Astrocyte (in vitro differentiated cells and primary cell): ENCODE measurements at places on chromosomes 7 and 10.

DNA sequence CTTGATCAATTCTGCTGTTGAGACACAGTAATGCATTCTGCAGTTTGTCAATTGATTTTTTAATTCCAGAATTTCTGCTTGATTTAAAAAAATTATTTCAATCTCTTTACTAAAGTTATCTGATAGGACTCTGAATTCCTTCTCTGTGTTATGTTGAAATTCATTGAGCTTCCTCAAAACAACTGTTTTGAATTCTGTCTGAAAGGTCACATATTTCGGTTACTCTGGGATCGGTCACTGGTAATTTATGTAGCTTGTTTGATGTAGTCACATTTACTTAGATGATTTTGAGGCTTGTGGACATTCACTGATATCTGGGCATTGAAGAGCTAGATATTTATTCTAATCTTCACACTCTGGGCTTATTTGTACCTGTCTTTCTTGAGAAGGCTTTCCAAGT, 67.2 kb upstream of the NME8 start:
- DNase-seq, result no peak

GRCh38 chr10:60473557-60473956, 83.9 kb upstream of the ANK3 start:
- no peak for DNase-seq

DNA sequence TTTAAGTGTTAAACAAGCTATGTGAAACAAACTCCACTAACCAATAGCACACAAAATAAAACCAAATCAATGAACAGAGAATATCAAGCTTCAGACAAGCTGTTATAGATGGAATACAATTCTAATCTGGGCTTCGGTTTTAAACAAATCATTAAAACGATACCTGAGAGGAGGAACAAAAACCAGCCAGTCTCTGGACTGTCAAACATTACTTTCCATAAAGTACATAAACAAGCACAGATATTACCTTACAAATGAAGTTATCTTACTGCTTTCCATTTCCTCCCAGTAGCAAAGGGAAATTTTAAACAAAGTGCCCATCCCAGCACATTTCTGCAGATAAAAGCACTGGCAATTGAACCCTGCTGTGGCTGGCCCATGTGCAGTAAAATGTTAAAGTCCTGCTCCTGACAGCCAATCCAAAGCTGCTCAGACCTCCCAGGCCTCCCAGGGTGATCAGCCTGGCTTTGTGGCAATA, 128.0 kb downstream of the NRCAM start:
- no peak for DNase-seq

DNA sequence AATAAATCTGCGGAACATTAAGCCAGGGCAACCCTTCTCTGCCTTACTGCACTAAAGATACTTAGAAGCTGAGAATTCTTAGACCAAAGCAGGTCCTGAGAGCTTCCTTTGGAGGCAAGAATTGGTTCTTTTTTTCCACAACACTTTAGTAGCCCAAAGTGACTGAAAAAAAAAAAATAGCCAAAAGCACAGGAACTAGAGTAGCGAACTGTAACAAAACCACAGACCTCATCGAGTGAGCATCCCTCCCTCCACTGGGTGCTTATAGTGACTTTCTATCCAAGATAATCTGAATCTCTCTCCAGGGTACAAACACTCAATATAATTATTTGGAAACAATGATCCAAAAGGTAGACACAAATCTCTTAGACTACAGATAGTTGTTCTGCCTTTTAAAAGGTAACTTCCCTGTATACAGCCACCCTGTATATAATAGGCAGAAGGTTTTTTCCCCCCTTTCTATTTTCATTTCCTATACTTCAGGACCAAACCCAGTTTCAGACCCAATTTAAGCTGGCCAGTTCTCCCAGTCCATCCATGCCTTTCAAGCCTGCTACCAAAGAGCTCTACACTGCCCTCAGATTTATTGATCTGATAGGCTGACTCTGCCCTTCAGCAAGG, 31.6 kb upstream of the KCNIP2 start:
- no peak for DNase-seq

DNA sequence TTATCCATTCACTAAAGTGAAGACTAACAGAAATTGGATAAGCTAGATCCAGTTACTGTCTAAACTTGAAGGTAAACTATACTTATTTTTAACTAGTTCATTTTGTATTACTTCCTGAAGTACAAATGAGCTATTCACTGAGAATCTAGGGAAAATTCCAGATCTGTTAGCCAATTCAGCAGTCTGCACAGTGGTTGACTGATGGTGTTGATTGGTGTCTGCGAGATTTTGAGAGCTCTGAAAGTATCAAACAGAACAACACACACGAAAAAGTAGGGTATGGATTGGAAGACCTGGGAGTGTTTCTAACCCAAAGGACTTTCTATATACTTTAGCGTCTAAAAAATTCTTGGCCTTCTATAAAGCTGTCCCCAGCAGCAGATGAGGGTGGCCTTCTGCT, 33.6 kb upstream of the AGR2 start:
- peak; percentile 21 for DNase-seq
